ENCODE measurements at places on chromosomes 3 and 15. TPM values are rescaled to one million over a fixed set of nuclear protein-coding genes. Genes with fewer than 3 reads are reported as not detected.

DNA sequence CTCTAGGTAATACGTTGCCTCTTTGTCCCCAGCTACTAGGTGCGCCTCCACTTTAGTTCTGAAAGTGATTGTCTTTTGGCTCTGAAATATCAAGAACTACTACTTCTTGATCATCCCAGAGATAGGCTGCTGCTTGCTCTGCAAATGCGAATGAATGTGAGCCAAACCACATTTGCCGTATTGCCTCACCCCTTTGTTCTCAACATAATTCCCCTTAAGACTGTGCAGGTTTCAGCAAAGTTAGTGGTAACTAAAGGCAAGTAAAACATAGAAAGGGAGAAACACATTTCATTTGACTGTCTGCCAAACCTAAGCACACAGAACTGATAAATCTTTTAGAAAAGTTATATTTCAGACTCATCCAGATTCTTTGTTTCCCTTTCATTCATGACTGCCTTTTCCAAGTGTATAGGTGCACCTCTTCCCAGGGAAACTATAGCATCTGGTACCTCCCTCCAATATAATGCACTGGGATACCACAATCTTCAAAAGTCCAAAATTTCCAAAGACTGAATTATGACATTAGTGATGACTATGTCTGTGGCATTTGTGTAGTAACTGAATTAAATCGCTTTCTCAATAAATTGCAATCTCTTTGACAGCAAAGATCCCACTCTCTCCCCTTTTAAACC lies 720.6 kb upstream of the CBLB start:
- no peaks in the 10 kb centered on the region for H3K4me1 ChIP-seq
- H3K36me3 ChIP-seq = no peaks in the 10 kb centered on the region
- no peak overlapping the region for H3K4me3 ChIP-seq
- H3K27ac ChIP-seq = no peak overlapping the region
- DNase-seq = no peak
- H3K27me3 ChIP-seq = no peaks in the 10 kb centered on the region

DNA sequence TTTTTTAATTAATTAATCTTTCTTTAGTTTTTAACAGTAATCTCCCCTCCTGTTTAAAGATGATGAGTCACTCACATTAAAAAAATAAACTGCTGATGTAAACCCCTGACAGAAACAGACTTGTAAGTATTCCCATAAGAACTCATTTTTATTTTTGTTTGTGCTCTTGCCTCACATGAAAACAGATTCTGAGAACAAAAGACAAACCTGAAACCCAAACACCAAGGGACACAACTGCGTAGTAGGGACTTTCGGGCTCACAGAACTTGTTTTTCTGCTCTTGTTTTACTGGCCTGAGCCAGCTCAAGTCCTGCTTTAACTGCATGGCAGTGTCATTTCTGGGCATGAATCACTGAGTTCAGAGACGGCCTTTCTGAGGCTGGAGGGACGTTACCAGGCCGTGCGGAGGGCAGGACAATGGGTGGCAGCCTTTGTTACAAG lies 600.8 kb downstream of the FOXP1 start:
- H3K27me3 ChIP-seq = no peaks in the 10 kb centered on the region
- peak overlapping the region; percentile 84 for H3K27ac ChIP-seq
- H3K36me3 ChIP-seq = no peaks in the 10 kb centered on the region
- H3K4me1 ChIP-seq = no peaks in the 10 kb centered on the region
- no peak overlapping the region for H3K4me3 ChIP-seq

DNA sequence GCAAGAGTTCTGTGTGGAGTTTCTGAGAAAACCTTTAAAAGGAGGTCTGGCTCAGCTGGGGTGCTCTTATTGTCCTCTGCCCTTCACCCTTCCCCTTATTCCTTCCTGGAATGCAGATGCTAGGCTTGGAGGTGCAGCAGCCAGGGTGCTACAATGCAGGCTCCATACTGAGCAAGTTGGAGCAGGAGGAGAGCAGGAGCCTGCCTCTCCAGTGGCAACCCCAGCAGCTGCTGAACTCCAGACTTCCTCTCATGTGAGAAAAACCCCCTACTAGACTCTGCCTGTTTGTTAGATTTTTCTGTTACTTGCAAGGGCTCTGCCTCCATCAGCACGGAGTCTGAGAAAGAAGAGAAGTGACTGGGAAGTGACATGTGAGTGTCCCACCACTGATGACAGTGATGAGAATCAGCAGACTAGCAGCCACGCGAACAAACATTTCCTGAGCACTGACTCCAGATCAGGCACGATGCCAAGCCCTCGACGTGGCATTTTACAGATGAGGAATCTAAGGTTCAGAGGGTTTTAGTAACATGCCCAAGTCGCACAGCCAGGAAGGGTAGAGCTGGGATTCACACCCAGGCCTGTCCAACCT lies 16.1 kb upstream of the RARRES1 start:
- no peaks in the 10 kb centered on the region for H3K4me1 ChIP-seq
- peak overlapping the region; percentile 5 for H3K27ac ChIP-seq
- H3K4me3 ChIP-seq = no peak overlapping the region
- no peak for DNase-seq
- no peaks in the 10 kb centered on the region for H3K27me3 ChIP-seq
- peaks cover 42% of the 10 kb centered on the region for H3K36me3 ChIP-seq

DNA sequence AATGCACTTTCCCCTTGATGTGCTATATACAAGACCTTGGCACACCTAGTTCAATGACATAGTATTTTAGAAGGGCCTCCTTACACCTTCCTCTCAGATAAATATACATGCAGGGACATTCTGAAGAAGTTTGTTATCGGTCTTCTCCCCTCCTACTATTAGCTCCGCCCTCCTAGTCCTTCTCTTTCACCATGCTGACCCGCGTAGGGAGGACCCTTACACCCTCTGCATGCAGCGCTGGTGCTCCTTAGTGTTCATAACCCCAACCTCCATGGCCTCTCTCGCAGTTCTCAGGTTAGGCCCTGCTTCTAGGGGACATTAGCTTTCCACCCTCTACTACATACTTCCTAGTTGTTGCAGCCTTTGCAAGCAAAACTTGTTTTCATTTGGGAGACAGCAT lies 146.4 kb downstream of the PGPEP1L start:
- peaks cover 70% of the 10 kb centered on the region for H3K4me1 ChIP-seq
- no peaks in the 10 kb centered on the region for H3K36me3 ChIP-seq
- H3K4me3 ChIP-seq = no peak overlapping the region
- no peak for DNase-seq

- no peaks in the 10 kb centered on the region for H3K36me3 ChIP-seq
- H3K27me3 ChIP-seq = no peaks in the 10 kb centered on the region
- no peak overlapping the region for H3K4me3 ChIP-seq
These were observed 844.5 kb downstream of the TBL1XR1 start for GRCh38 chr3:176352716-176353334.

GRCh38 chr15:80547264-80547663 lies 143.1 kb downstream of the ARNT2 start:
- no peak for DNase-seq
- peaks cover 14% of the 10 kb centered on the region for H3K4me1 ChIP-seq

GRCh38 chr15:70289191-70289955 lies 191.7 kb upstream of the TLE3 start:
- H3K27me3 ChIP-seq = no peaks in the 10 kb centered on the region
- H3K36me3 ChIP-seq = no peaks in the 10 kb centered on the region
- peaks cover 49% of the 10 kb centered on the region for H3K4me1 ChIP-seq
- DNase-seq = peak; percentile 77

GRCh38 chr15:67790610-67791319 lies 34.5 kb upstream of the SKOR1 start:
- H3K36me3 ChIP-seq = no peaks in the 10 kb centered on the region
- H3K27me3 ChIP-seq = no peaks in the 10 kb centered on the region
- no peak overlapping the region for H3K27ac ChIP-seq
- no peak for DNase-seq
- H3K4me3 ChIP-seq = no peak overlapping the region

DNA sequence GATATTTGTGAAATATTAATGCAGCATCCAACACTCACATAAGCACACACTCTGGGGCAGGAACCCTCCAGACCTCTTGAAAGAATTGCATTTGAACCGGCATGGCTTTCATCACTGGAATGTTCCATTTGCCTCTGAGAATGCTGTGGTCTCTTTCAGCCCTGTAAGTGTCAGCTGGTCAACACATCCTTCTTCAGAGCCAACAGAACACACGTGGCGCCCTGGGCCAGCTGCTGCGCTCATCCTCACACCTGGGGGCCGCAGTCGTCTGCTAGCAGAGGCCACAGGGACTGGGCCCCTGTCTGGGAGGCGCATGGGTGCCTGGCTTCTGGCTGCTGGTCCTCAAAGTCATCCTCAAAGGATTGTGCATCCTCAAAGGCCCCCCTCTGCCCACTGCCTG lies 71.4 kb upstream of the HERC1 start:
- no peak for DNase-seq
- no peaks in the 10 kb centered on the region for H3K36me3 ChIP-seq
- H3K27me3 ChIP-seq = no peaks in the 10 kb centered on the region
- H3K27ac ChIP-seq = no peak overlapping the region
- H3K4me3 ChIP-seq = no peak overlapping the region

- H3K27ac ChIP-seq = no peak overlapping the region
- H3K36me3 ChIP-seq = no peaks in the 10 kb centered on the region
- no peaks in the 10 kb centered on the region for H3K27me3 ChIP-seq
- no peak for DNase-seq
- no peak overlapping the region for H3K4me3 ChIP-seq
These were observed 54.7 kb downstream of the QTRT2 start for GRCh38 chr3:114111060-114111770.

DNA sequence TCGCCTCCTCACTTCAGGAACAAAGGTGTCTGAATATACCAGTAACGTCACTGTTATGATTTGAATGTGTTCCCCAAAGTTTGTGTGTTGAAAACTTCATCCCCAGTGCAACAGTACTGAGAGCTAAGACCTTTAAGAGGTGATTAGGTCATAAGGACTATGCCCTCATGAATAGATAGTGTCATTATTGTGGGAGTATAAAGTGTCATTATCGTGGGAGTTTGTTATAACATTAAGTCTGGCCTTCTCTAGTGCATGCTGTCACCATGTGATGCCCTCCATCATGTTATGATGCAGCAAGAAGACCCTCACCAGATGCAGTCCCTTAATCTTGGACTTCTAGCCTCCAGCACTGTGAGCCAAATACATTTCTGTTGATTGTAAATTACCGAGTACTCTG lies 53.7 kb upstream of the TLE3 start:
- H3K4me3 ChIP-seq = no peak overlapping the region
- no peak overlapping the region for H3K27ac ChIP-seq
- no peak for DNase-seq
- H3K36me3 ChIP-seq = no peaks in the 10 kb centered on the region
- H3K4me1 ChIP-seq = peaks cover 42% of the 10 kb centered on the region

MUC20 gene
- total RNA-seq = 2.9 TPM

- peaks cover 41% of the 10 kb centered on the region for H3K4me1 ChIP-seq
- peak within 1 kb of the TSS; percentile 68 for H3K4me3 ChIP-seq
- peak; percentile 89 for DNase-seq
- peak within 1 kb of the TSS; percentile 97 for H3K27ac ChIP-seq
- H3K27me3 ChIP-seq = no peaks in the 10 kb centered on the region
These were observed at the start of gene MB21D2 for GRCh38 chr3:192917404-192918274. MB21D2 (minus strand) TSS chr3:192917856; CDS start chr3:192917840, 16 bp downstream.

SPESP1 gene
- total RNA-seq = 3.2 TPM

DNA sequence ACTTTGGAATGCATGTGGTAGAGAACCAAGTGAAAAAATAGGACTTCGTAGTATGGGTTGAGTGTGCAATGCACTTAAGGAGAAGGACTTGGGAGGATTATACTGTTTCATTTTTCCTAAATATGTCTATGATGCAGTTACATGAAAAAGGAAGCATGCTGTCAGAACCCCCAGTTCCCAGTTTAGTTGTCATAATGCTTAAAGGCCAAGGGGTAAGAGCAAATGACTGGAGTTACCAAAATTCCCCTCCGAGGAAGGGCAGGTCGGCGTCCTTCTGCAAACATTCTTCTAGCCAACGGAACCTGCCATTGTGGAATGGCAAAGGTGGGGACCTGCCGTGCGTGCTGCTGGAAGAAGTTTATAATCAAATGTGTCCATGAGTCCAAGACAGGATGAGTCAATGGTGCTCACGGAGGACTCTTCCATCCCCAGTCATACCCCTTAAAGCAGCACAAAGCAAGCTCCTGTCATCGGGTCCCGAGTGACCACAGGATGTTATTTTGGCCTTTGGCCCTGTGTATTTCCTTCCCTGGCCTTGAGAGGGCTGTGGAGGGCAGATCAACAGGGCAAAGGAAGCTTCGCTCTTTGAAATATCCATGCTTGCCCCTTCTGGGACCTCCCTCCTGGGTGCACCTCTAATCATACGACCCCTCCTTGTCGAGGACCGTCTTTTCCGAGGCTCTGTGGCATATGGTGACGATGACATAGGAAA lies 93.2 kb downstream of the SLCO3A1 start:
- peaks cover 31% of the 10 kb centered on the region for H3K4me1 ChIP-seq
- H3K27ac ChIP-seq = peak overlapping the region; percentile 21
- no peaks in the 10 kb centered on the region for H3K27me3 ChIP-seq

ISLR2 gene
- 0.16 TPM for total RNA-seq

- H3K36me3 ChIP-seq = no peaks in the 10 kb centered on the region
- no peaks in the 10 kb centered on the region for H3K4me1 ChIP-seq
- H3K4me3 ChIP-seq = no peak overlapping the region
- H3K27ac ChIP-seq = no peak overlapping the region
- DNase-seq = no peak
These were observed 85.6 kb downstream of the MYLK start for GRCh38 chr3:123798550-123798949.

- no peak overlapping the region for H3K4me3 ChIP-seq
- no peak overlapping the region for H3K27ac ChIP-seq
- no peaks in the 10 kb centered on the region for H3K36me3 ChIP-seq
- H3K4me1 ChIP-seq = peaks cover 9% of the 10 kb centered on the region
- no peaks in the 10 kb centered on the region for H3K27me3 ChIP-seq
These were observed 2.6 kb upstream of the ZSCAN2 start for GRCh38 chr15:84598250-84598649.

GRCh38 chr15:27418726-27419125 lies 447.7 kb downstream of the GABRG3 start:
- no peaks in the 10 kb centered on the region for H3K27me3 ChIP-seq
- no peak overlapping the region for H3K4me3 ChIP-seq
- H3K4me1 ChIP-seq = no peaks in the 10 kb centered on the region
- H3K27ac ChIP-seq = no peak overlapping the region
- H3K36me3 ChIP-seq = no peaks in the 10 kb centered on the region

GRCh38 chr3:17753632-17753992 lies 11.2 kb upstream of the TBC1D5 start:
- no peaks in the 10 kb centered on the region for H3K4me1 ChIP-seq
- no peak overlapping the region for H3K4me3 ChIP-seq
- no peak for DNase-seq

DNA sequence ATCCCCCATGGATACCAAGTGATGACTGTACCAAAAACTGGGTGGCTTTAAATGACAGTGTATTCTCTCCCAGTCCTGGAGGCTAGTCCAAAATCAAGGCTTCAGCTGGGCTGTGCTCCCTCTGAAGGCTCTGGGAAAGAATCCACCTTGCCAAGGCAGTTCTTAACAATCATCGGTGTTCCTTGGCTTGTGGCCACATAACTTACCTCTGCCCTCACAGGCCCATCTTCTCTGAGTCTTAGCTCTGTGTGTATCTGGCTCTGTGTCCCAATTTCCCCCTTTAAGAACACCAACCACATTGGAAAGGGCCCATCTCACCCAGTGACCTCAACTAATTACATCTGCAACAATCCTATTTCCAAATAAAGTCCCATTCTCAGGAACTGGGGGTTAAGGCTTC lies 503.0 kb upstream of the PROK2 start:
- no peak for DNase-seq
- H3K4me3 ChIP-seq = no peak overlapping the region
- H3K27ac ChIP-seq = no peak overlapping the region

All from sigmoid colon (tissue), 7 donors.